Stimulated activated CD4-positive, alpha-beta T cell treated with anti-CD3 and anti-CD28 coated beads, Interleukin-12 subunit alpha, Interleukin-12 subunit beta, amount 100 ng/mL, for 48 hours (primary cell): ENCODE measurements at places on chromosomes 16 and 17.
A peak's percentile ranks its signal among the peaks of the same experiment; 100 is the strongest.

DNA sequence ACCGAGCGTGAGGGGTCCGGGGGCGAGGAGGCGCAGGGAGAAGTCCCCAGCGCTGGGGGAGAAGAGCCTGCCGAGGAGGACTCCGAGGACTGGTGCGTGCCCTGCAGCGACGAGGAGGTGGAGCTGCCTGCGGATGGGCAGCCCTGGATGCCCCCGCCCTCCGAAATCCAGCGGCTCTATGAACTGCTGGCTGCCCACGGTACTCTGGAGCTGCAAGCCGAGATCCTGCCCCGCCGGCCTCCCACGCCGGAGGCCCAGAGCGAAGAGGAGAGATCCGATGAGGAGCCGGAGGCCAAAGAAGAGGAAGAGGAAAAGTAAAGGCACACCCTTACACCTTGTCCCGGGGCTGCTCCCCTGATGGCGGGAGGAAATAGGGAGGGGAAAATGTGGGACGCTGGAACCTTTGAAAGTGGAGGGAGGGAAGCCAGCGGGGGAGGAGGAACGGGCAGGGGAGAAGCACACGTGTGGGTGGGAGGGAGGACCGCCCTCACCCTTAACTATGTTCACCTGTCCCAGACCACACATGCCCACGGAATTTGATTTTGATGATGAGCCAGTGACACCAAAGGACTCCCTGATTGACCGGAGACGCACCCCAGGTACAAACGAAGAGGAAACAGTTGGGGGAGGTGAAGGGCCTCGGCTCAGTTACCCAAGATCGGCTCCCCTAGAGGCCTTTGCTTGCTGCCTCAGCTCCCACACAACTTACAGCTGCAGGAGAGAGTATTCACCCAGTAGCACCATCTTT, 916 bp downstream of the PAGR1 start:
- DNase-seq: peak; percentile 67

DNA sequence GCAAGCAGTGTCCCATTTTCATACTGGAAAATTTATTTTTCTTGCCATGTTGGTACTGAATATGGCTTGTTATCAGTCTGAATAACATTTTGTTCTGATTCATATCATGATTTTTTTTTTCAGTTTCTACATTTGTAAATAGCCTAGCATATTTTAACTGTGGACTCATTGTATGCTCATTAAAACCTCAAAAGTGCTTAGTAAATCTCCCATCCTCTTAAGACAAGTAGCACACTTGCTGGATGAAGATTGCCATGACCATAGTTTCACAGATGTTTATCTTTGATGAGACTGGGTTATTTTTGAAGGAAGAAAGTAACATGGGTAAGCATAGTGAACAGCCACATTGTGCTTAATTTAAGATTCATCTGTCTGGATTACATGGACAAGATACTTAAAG, 878 bp downstream of the KRT10 start:
- DNase-seq: no peak

GRCh38 chr17:22435231-22435974, 743.1 kb downstream of the KCNJ18 start:
- DNase-seq: no peak

GRCh38 chr16:405548-406506, 4.1 kb downstream of the DECR2 start:
- no peak for DNase-seq

DNA sequence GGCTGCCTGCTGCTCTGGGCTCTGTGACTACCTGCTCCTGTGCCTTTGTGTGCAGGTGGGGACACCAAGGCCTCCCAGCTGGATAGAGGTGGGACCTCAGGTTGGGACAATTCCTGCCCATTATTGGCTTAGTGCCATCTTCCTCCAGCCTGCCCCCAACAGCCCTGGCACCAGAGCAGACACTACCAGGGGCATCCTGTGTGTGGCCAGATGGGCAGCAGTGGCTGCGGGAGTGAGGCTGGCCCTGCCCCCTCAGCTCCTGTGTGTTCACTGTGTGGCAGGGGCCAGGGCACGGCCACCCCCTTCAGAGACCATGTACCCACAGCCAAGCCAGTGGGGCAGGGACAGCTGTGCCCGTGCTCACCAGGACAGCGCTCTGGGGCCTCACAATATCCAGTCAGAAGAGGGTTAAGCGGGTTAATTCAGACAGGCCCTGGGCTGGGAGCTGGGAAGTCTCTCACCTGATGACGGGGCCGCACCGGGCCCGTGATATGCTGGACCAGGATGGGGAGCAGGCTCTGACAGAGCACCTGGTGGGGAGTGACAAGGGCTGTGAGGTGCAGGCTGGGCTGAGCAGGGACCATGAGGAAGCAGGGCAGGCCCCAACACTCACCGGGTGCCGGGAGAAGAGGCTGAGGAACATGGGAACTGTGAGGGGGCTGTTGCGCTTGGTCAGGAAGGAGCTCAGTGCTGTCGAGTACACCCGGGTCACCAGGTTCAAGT, 13.0 kb downstream of the MYBBP1A start:
- no peak for DNase-seq
